ENCODE measurements at places on chromosomes 5 and 9.

- no peak for DNase-seq
These were observed 29.3 kb upstream of the UNC5A start for GRCh38 chr5:176781054-176781375.

GRCh38 chr5:171961117-171961516 is 45.3 kb downstream of the FBXW11 start:
- no peak for DNase-seq

DNA sequence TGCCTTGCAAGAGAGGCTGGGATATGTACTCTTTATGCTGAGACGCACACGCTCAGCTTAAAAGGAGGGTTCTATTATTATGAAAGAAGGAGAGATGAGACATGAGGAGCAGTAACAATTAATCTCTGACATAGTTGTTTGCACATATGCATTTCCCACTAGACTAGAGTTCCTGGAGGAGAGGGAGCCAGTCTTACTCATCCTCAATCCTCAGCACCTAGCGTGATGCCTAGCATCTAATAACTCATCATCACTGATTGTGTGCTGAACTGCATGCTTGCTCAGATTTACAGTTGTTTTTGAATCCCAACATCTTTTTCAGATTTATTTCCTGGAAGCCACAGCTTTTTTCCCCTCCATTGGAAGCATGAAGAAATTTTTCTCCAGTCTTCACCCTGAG is 35.5 kb downstream of the GCNT4 start:
- no peak for DNase-seq

- DNase-seq = no peak
These were observed 86.2 kb upstream of the RETREG1 start for GRCh38 chr5:16702964-16703363.

- no peak for DNase-seq
These were observed 400.5 kb upstream of the ACO1 start for GRCh38 chr9:31983895-31984294.

GRCh38 chr5:116621599-116621998 is 47.0 kb upstream of the SEMA6A start:
- no peak for DNase-seq

DNA sequence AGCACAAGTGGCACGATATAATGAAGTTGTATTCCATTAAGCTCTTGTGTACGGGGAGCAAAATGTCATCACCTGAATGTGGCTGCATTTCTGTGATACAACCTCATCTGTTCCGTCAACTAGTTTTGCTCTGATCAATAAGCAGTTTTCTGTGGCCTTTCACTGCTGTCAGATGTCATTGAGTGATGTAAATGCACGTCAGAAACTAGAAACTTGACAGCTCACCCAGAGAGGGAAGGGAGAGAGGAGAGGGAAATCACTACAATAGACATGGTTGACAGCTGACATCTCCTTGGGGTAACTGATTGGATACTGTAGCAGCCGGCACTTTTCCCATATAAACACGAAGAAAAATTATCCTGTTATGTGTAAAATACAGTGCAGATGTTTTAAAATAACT is 62.7 kb downstream of the SNX24 start:
- no peak for DNase-seq

GRCh38 chr5:176716320-176716719 is 69.0 kb downstream of the TSPAN17 start:
- no peak for DNase-seq

GRCh38 chr9:93265301-93265971 is 81.5 kb downstream of the WNK2 start:
- DNase-seq = no peak

- no peak for DNase-seq
These were observed 1.0 kb downstream of the NIPSNAP3A start for GRCh38 chr9:104748359-104749031.

GRCh38 chr5:96342581-96342980 is 90.5 kb downstream of the PCSK1 start:
- no peak for DNase-seq

DNA sequence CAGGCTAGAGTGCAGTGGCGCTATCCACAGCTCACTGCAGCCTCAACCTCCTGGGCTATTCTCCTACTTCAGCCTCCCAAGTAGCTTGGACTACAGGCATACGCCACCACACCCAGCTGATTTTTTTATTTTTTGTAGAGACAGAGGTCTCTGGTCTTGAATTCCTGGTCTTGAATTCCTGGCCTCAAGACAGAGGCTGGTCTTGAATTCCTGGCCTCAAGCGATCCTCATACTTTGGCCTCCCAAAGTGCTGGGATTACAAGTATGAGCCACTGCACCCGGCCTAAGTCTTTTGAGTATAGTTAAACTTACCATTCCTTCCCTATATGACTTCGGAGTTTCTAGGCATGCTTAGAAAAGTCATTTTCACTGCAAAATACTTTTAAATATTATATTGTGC is 29.4 kb downstream of the ECPAS start:
- no peak for DNase-seq

DNA sequence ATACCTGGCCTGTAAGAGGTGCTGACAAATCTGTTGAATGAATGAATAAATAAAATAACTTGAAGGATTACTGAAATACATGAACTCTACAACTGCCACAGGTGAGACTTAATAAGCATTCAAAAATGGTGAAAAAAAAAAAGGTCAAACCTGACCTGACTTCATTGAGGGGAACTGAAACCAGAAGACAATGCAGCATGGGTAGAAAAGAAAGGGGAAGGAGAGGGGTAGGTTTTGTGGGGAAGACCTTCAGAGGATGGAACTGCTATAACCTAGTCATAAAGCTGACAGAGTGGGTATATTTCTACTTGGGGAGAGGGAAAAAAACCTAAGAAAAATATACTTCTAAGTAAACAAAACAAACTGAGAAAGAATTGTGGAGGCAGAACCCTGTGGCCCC is 56.6 kb downstream of the RASEF start:
- DNase-seq = no peak

DNA sequence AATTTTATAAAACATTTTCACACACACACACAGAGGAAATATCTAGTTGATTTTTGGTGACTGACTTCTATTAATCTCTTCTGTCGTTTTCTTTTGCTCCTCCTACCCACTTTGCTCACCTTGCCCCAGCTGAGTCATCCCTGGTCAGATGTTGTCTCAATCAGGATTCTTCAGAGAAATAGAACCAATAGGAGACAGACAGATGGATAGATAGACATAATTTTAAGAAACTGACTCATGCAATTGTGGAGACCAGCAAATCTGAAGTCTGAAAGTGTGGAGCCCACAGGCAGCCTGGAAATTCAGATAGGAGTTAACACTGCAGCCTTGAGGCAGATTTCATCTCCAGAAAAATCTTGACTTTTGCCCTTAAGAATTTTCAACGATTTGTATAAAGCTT is 37.0 kb upstream of the PIK3R1 start:
- DNase-seq = no peak

- no peak for DNase-seq
These were observed 45.2 kb upstream of the FCN2 start for GRCh38 chr9:134835448-134835847.

GRCh38 chr5:133727636-133728035 is 115.3 kb upstream of the FSTL4 start:
- no peak for DNase-seq

GRCh38 chr9:101574731-101575333 is 19.9 kb downstream of the PPP3R2 start:
- no peak for DNase-seq

DNA sequence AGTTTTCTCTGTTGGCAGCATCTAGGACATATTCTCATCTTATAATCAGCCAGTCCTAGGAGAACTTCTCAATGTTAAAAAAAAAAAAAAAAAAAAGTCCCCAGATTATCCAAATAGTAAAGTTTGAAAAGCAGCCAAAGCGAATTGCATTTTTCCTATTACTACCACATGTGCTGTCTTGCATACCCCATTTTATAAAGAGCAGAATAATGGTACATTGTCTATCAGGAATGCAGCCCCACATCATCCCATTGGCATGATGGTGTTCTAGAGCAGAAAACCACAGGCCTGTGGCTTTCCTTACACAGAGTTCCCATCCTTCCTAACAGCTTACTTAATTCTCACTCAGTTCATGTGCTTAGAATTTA is 381.6 kb downstream of the TMEM38B start:
- no peak for DNase-seq

DNA sequence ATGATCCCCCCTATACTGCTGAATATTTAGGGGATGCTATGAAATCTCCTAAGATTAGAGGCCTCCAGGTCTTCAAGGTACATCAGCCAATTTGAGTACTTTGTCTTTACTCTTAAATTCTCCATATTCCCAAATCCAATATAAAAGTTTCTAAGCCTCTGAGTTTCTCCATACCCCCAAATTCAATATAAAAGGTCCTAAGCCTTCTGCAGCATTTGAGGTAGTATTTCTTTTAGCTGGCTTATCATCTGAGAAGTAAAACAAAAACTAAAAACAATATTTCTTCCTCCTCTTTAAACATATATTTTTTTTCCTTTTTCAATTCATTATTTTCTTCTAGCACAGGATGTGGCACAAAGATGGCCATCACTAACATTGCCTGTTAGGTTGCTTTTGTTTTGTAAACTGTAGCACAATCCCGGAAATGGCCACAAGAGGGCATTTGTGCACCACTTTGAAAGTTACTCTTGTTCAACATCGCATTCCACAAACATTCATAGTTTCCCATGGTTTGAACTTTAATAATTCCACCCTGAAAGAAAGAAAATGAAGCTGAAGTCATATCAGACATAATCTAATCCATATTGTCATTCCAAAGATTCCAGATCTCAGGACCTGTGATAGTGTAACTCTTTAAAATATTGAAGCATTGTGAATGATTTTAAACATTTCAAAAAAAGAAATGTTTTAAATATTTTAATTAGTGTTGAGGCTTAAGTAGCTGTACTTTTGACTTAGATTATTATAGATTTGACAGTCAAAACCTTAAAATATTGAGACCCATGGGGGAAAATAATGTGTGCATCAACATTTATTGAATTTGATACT is 21.0 kb upstream of the SCGB3A2 start:
- DNase-seq = peak; percentile 21

GRCh38 chr5:59125011-59125961 is 542.4 kb downstream of the RAB3C start:
- DNase-seq = no peak

DNA sequence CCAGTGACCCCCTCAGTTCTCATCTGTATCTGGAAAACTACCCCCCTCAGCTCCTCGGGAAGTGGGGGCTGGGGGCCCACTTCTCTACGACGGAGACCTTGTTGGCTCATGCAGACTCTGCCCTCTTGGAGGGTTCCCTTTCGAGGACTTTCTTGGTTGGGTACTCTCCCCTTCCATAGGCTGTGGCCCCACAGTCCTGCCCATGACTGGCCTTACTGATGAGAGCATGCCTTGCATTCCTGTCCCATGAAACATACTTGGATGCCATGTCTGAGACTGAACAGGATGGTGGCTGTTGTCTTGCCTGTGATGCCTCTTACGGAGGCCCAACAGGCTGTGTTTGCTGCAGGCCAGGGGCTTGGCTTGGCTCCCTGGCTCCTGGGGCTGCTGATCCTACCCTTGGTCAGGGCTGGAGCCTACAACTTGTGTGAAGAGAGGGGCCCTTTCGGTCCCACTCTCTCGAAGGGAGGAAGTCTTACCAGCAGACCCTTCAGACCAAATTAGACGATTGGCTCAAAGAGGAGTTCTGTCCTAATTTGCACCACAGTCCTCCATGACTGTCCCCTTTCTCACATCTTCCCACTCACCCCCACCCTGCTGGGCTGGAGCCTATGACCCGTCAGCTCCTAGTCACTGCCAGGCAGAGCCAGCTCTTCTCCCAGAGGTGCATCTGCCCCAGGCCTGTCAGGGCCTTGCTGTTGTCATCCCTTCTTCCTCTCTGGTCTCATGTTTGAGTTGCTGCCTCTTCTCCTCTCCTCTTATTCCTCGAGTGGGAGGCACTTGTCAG is 109.9 kb downstream of the CACNA1B start:
- no peak for DNase-seq

GRCh38 chr5:11560915-11561697 is 343.1 kb downstream of the CTNND2 start:
- DNase-seq = no peak

- no peak for DNase-seq
These were observed 76.2 kb upstream of the TMED7 start for GRCh38 chr5:115702025-115702424.

DNA sequence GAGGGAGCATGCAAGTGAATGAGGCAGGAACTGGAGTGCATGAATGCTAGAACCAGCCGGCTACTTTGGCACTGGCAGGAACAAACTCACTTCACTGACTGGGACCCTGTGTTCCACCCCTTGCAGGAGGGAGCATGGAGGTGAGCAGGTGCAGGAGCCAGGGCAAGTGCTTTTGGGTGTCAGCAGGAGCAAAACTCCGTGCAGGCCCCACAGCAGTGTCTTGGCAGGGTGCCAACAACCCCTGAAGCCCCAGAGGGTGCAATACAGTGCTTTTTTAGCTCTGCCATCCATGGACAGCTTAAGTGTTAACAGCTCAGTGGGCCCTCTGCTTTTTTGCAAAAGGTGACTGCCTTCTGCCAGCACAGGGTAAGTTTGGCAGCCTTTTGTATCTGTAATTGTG is 245.8 kb upstream of the PCSK5 start:
- no peak for DNase-seq

- no peak for DNase-seq
These were observed 31.7 kb downstream of the ZDHHC21 start for GRCh38 chr9:14661421-14662059.

- DNase-seq = no peak
These were observed 81.0 kb downstream of the ESM1 start for GRCh38 chr5:54904425-54904824.

DNA sequence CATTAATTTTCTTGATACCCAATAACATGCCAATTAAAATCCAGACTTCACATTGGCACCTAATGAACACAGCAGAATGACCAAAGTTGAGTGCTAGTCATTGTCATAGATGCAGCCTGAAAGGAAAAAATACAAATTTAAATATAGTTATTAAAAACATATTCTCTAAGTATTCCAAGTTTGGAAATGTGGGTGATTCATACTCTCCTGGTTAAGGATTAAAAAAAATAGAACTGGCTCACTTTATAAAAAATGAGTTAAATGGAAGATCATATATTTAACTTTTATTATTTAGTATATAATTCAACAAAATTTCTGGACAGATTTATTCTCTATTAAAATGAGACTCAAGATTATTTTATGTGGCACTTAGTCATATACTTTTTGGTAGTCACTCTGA is 33.2 kb upstream of the RICTOR start:
- no peak for DNase-seq

DNA sequence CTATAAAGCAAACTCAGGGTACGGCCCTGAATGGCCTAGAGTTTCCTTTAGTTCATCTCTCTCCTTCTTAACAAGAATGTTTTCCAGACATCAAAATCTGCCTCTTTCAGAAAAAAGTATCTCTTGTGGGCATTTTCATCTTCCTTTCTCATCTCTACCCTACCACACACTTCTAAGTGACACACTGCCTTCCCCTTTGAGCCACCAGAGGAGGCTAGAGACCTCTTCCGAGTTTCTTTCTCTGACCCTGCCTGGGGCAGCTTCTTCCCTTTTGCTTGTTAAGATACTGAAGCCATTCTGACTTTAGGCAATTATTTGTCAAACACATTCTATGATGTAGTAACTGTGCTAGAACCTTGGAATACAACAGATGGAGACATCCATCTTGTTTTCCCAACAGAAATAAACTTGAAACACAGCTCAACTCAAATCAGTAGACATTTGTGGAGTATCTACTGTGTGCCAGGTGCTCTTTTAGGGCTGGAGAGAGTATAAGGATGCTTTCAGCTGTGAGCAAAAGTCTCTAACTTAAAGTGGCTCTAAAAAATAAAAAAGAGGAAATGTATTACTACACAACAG is 8.6 kb upstream of the SV2C start:
- no peak for DNase-seq

- DNase-seq = no peak
These were observed 229.9 kb upstream of the DAB2 start for GRCh38 chr5:39654715-39655114.

GRCh38 chr5:54676481-54677340 is 159.2 kb downstream of the SNX18 start:
- DNase-seq = no peak

All from stimulated activated CD8-positive, alpha-beta memory T cell treated with anti-CD3 and anti-CD28 coated beads, Interleukin-2, amount 100 ng/mL, for 1 hour (primary cell).